HT1080 (cell line): ENCODE measurements at places on chromosomes 5 and 9.
A peak's percentile ranks its signal among the peaks of the same experiment; 100 is the strongest.

- DNase-seq = peak; percentile 75
Observed at GRCh38 chr9:117644133-117644931, 59.9 kb upstream of the TLR4 start.

GRCh38 chr5:95841914-95842812, 19.6 kb upstream of the GLRX start:
- DNase-seq = peak; percentile 36

GRCh38 chr9:76153902-76154629, 240.2 kb downstream of the RFK start:
- DNase-seq = no peak

- DNase-seq = no peak
Observed at GRCh38 chr5:14226554-14226953, 83.4 kb downstream of the TRIO start.

DNA sequence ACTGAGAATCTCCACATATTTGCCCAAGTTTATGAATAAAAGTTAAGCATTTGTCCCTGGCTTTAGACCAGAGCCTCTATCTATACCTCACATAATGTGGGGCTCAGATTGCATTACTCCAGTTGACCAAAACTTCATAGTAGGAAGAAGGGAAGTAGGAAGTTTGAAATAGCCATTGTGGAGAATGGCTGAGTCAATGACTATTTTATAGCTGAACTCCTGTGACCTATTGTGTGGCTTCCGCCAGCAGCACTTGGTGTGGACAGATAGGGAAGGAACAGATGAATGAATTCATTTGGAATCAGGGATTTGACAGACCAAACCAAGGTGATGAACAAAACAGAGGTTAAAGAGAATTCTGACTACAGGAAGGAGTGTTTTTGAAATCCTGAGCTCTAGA, 92.9 kb upstream of the LPAR1 start:
- DNase-seq = no peak

DNA sequence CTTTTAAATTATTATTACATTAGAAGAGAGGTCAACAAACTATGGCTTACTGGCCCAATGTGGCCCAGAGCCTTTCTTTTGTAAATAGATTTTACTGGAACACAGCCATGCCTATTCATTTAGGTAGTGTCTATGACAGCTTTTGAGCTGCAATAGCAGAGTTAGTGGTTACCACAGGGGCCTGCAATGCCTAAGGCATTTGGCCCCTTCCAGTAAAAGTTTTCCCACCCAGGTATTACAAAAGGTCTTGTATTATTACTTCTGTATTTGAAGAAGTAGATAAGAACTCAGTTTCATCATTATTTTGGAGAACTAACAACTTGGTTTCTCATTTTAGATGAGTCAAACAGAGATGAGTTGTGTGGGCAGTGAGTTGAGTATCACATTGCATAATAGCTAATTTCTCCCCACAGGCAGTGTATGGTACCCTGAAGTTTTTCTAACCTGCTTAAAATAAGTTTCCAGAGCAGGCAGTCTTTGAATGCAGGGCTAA, 9.5 kb downstream of the MTRR start:
- DNase-seq = no peak

- DNase-seq = no peak
Observed at GRCh38 chr9:69556707-69557106, 115.5 kb downstream of the APBA1 start.
